ENCODE measurements at places on chromosomes 12 and 14.

DNA sequence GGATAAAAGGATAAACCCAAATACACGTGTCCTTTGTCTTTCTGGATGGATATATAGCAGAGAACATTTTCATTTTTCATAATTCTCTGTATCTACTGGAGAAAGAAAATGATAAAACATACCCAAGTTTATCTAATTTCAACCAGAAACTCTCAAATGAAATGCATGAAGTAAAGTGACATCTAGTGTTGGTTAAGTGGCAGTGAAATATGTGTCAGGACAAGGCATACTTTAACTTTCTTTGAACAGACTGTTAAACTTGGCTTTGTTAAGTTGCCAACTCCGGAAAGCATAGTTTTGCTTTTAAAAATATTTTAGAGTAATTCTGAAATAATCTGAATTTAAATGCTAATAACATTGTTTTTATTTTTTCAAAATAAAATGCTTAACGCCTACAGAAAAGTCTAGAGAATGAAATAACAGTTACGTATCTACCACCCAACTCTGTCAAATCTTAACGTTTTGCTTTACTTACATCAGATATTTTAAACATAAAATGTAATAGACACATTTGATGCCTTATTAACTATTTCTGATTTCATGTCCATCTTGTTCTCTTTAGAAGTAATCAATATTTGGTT is 25.2 kb upstream of the NTN4 start:
- peaks cover 3% of the 10 kb centered on the region for H3K4me1 ChIP-seq
- no peaks in the 10 kb centered on the region for H3K36me3 ChIP-seq
- no peaks in the 10 kb centered on the region for H3K27me3 ChIP-seq
- DNase-seq, result no peak
- no peak overlapping the region for H3K4me3 ChIP-seq

GRCh38 chr12:89288959-89289358 is 63.3 kb downstream of the DUSP6 start:
- no peaks in the 10 kb centered on the region for H3K27me3 ChIP-seq
- no peak for DNase-seq
- H3K36me3 ChIP-seq, result no peaks in the 10 kb centered on the region
- H3K27ac ChIP-seq, result no peak overlapping the region

DNA sequence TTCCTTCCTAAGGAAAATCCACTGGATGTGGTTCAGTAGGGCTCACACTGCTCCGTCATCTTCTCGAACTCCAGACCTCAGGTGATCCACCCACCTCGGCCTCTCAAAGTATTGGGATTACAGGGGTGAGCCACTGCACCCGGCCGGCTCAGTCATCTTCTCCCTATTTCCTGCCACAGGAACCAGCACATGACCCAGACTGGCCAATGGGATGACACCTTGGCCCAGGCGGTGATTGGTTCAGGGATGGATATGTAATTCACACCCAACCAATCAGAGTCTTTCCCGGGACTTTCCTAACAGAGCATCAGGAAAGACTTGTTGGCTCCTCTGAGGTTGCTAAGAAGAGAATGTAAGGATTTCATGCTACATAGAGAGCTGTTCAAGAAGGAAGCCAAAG is 19.2 kb upstream of the C12orf76 start:
- H3K27ac ChIP-seq, result no peak overlapping the region
- peaks cover 5% of the 10 kb centered on the region for H3K27me3 ChIP-seq
- no peaks in the 10 kb centered on the region for H3K36me3 ChIP-seq
- no peak for DNase-seq
- H3K4me3 ChIP-seq, result no peak overlapping the region

DNA sequence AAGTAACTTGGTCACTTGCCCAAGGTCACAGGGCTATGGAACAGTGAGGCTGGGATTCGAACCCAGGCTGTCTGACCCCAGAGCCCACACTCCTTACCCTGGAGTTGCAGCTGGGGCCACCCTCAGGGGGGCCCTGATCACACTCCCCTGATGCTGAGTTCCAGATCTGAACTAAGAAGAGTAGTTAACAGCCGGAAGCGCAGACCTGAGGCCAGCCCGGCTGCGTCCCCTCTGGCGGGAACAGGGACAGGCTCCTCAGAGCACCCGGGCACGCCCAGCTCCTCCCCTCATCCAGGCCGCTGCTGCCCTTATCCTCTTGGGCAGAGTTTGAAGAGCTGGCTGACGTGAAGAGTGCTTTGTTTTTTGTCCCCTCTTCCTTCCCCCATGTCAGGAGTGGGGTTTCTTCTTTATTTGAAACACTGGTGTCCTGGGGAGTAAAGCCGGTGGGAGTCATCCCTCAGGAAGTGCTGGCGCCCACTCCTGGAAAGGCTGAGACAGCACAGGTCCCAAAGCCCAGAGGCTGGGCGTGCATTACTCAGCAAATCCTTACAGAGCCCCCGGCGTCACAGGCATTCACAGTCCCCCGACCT is 8.7 kb downstream of the PHB2 start:
- DNase-seq, result peak; percentile 78
- no peaks in the 10 kb centered on the region for H3K27me3 ChIP-seq
- H3K4me3 ChIP-seq, result peak overlapping the region; percentile 75
- peaks cover 55% of the 10 kb centered on the region for H3K4me1 ChIP-seq

DNA sequence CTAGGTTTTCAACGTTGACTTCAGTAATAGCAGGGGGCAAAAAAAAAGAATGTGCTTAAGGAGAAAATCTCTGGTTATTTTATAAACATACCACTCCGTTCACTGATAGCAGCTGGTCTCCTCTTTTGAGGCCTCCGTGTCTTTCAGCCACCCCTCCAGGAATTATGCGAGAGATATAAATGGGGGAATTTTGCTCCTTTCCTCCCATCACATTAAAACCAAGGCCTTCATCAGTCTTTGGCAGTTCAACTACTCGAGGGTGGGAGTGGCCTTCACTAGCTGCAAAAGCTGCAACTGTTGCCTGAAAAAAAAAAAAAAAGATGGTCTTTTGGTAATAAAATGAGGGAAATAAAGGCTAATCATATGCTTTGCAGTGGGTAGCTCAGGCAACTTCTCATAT is 92.1 kb downstream of the LIN7A start:
- H3K27me3 ChIP-seq, result no peaks in the 10 kb centered on the region
- H3K27ac ChIP-seq, result peak overlapping the region; percentile 79
- H3K4me3 ChIP-seq, result no peak overlapping the region
- peaks cover 52% of the 10 kb centered on the region for H3K4me1 ChIP-seq
- no peak for DNase-seq

- H3K36me3 ChIP-seq, result peaks cover 14% of the 10 kb centered on the region
- DNase-seq, result no peak
- H3K27me3 ChIP-seq, result no peaks in the 10 kb centered on the region
- H3K27ac ChIP-seq, result no peak overlapping the region
Measured at GRCh38 chr12:24679126-24679525, 269.8 kb downstream of the BCAT1 start.

- no peak overlapping the region for H3K4me3 ChIP-seq
- no peaks in the 10 kb centered on the region for H3K27me3 ChIP-seq
- no peak for DNase-seq
- no peaks in the 10 kb centered on the region for H3K36me3 ChIP-seq
- peaks cover 11% of the 10 kb centered on the region for H3K4me1 ChIP-seq
Measured at GRCh38 chr14:20607617-20608016, 16.4 kb upstream of the RNASE12 start.

DNA sequence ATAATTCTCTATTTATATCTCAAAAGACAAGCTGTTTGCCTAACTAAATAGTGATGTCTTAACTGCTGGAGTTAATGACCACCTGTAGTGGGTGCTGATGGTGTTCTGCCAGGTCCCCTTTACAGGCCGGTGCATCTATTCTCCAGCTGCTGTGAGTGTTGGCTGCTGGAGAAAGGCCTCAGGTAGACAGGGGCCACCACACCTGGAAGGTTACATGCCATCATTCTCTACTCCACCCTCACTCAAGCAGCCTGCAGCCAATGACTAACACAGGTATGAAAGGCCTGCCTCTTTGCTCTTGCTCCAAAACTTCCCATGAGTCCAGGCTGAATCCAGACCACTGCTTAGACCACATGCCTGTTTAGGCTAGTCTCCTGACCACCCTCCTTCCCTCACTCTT is 73.9 kb downstream of the RPS6KA5 start:
- no peak overlapping the region for H3K4me3 ChIP-seq
- no peak for DNase-seq
- H3K36me3 ChIP-seq, result no peaks in the 10 kb centered on the region
- H3K27ac ChIP-seq, result no peak overlapping the region
- H3K27me3 ChIP-seq, result no peaks in the 10 kb centered on the region
- H3K4me1 ChIP-seq, result no peaks in the 10 kb centered on the region

- DNase-seq, result no peak
- no peak overlapping the region for H3K27ac ChIP-seq
- H3K4me3 ChIP-seq, result no peak overlapping the region
- H3K36me3 ChIP-seq, result peaks cover 36% of the 10 kb centered on the region
- no peaks in the 10 kb centered on the region for H3K4me1 ChIP-seq
Measured at GRCh38 chr12:73414926-73415325, 1122.7 kb upstream of the ATXN7L3B start.

DNA sequence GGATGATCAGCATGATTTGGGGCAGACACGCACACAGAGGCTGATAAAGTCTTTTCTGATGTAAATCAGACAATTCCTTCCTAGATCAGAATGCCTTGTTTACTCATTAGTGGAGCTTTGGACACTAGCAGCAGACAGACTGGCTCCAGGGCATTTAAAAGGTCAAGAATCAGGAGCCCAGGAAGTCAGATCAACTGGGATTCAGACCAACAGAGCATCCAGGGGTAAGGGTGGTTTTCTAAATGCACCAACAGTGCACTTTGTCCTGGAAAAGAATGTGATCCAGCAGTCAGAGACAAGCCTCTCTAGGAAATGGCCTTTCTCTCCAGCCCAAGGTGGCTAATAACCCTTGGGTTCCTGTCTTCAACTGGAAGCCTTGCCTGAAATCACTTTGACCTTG is 405.3 kb downstream of the MED13L start:
- no peak for DNase-seq
- peak overlapping the region; percentile 98 for H3K27ac ChIP-seq
- no peaks in the 10 kb centered on the region for H3K27me3 ChIP-seq
- peak overlapping the region; percentile 27 for H3K4me3 ChIP-seq
- H3K36me3 ChIP-seq, result no peaks in the 10 kb centered on the region

DNA sequence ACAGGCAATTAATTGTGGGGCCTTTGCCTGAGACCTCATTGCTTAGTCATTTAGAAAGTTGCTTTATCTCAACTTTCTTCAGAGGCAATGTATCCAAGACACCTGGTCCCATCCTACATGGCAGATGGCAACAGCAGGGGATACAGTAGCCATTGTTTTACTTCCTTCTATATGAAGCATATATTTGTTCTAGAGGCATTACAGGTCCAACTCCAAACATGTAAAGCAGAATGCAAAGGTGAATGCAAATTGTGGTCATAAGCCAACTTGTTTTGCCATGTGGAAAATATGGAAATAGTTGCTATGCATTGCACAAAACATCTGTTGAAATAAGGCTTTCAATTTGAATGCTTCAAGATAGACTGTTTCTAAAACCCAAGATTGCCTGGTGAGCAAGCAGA is 109.8 kb upstream of the BCAT1 start:
- H3K36me3 ChIP-seq, result no peaks in the 10 kb centered on the region
- no peak overlapping the region for H3K27ac ChIP-seq
- peaks cover 4% of the 10 kb centered on the region for H3K4me1 ChIP-seq
- DNase-seq, result no peak

DNA sequence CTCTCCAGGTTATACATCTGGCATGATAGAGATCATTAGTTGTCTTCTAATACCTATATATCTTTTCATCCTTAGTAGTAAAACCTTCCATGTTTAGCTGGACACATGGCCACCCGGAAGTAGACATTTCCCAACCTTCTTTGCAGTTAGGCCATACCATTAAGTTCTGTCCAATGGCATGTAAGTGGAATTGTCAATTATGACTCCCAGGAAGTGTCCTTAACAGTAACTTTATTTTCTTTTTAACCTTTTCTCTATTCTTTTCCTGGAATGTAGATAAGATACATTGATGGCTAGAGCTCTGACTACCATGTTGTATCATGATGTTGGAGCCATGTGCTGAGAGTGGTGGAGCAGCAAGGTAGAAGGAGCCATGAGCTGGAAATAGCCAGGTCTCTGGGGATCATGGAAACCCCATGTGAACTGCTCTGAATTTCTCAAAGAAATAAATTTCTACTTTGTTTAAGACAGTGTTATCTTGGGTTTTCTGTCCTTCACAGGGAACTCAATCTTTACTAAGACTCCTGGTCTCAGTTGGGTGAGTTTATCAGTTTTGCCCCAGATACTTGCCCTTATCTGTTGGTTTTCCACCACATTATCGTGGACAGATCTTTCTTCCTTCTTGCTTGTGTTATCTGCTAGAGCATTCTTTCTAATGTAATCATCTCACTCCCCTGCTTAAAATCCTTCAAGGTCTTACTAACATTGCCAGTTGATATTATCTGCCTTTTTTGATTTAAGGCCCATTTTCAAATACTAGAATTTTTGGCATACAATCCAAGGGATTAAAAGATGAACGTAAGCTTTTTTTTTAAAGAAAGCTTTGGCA is 5.1 kb upstream of the LTA4H start:
- no peaks in the 10 kb centered on the region for H3K27me3 ChIP-seq
- no peaks in the 10 kb centered on the region for H3K36me3 ChIP-seq
- H3K4me3 ChIP-seq, result no peak overlapping the region
- no peak for DNase-seq
- no peak overlapping the region for H3K27ac ChIP-seq

- no peaks in the 10 kb centered on the region for H3K4me1 ChIP-seq
- DNase-seq, result no peak
- no peaks in the 10 kb centered on the region for H3K36me3 ChIP-seq
- H3K27me3 ChIP-seq, result no peaks in the 10 kb centered on the region
- H3K27ac ChIP-seq, result no peak overlapping the region
Measured at GRCh38 chr14:94099006-94099405, 11.5 kb upstream of the IFI27 start.

GRCh38 chr12:27020761-27021160 is 1.6 kb upstream of the MED21 start:
- H3K36me3 ChIP-seq, result 0 out of 2 replicates have a peak, but pooled peaks cover 3% of the 10 kb centered on the region
- H3K4me3 ChIP-seq, result peak overlapping the region; percentile 12
- H3K27me3 ChIP-seq, result no peaks in the 10 kb centered on the region
- peaks cover 22% of the 10 kb centered on the region for H3K4me1 ChIP-seq
- no peak overlapping the region for H3K27ac ChIP-seq
- DNase-seq, result no peak

DNA sequence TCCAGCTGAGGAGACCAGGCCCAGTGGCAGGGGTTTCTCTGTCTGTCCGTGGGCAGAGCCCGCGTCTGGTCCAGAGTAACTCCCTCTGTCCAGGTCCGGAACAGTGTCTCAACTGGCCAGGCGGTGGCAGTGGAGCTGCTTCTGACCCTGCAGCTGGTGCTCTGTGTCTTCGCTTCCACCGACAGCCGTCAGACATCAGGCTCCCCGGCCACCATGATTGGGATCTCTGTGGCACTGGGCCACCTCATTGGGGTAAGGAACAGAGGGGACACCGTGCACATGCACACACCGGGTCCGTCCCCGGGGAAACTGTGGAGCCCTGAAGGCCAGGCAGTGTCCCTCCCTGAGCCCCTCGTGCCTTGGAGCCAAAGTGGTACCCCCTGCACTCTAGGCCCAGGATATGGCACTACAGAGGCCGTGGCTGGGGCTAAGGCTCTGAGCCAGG is 1.5 kb downstream of the AQP6 start:
- peaks cover 13% of the 10 kb centered on the region for H3K4me1 ChIP-seq
- no peak overlapping the region for H3K4me3 ChIP-seq
- no peaks in the 10 kb centered on the region for H3K36me3 ChIP-seq
- no peak for DNase-seq
- H3K27me3 ChIP-seq, result no peaks in the 10 kb centered on the region
- no peak overlapping the region for H3K27ac ChIP-seq

Data from WTC11 (cell line).